ENCODE measurements at places on chromosomes 2 and 18. TPM values are rescaled to one million over a fixed set of nuclear protein-coding genes. Genes with fewer than 3 reads are reported as not detected.

AMER3 gene
- total RNA-seq, result 0.18 TPM

TXNDC9 gene
- 41.3 TPM for total RNA-seq

PAX8 gene
- 2.1 TPM for total RNA-seq

PDCL3 gene
- total RNA-seq, result 15.0 TPM

CROCC2 gene
- total RNA-seq, result not detected

VWC2L gene
- not detected for total RNA-seq

DNA sequence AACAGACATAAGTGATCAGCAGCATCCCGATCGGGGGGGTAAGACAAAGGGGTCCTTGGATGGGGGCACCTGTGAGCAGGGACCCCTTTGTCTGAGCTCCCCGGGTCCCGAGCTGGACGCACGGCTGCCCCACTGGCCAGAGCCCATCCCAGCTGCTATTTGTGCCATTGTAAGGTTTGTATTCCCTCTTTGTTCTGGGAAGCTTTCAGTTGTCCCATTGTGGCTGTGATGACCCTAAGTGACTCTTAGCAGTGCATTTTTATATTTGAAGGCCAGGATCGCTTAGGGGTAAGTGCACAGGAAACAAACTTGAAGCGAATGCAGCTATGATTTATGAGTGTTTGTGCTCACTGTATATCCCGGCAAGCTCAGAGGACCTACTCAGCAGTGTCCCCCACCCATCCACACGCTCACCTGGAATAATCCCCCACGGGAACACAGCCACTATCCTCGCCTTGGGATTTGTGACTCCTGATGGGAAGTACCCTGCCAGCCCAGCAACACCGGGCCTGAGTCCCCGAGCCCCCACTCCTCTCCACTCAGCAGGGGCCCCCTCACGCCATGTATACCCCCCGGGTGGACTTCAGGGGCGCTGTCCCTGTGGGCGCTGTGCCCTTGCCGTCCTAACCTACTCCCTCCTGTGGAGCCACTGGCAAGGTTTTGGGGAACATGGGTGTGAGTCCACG is 80.1 kb downstream of the MBP start:
- H3K27ac ChIP-seq, result no peak overlapping the region
- H3K4me1 ChIP-seq, result peaks cover 38% of the 10 kb centered on the region
- peaks cover 7% of the 10 kb centered on the region for H3K36me3 ChIP-seq
- no peak for DNase-seq

DNA sequence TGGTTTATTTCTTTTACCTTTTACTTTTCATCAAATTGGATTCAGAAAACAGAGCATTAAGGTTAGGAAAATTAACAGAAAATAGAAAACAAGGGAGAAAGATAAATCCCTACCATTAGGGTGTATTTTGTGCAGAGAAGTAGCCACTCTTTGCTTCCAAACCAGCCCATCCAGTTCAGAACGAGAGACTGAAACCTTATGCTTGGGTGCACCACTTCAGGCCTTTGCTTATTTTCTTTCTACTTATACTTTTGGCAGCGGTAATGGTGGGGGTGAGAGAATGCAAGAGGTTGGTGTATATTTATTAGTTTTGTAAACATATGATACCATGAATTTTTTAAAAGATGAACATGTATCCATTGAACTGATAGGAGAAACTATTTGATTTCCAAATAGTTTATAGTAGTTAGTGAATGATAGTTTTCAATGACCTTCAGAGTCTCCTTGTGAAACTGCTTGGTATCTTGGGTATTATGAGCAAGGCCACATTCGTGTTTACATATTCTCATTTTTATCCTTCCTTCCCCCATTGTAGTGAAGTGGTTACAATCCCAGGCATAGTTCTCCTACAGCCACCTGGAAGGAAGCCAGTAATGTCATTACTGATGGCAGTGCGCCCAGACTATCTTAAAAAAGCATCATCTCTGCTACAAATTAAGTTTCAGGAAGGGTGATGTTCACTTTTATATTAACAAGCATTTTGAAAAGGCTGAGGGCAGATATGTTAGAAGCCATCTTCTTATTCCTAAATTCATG is 60.8 kb downstream of the MFSD6 start:
- peaks cover 4% of the 10 kb centered on the region for H3K36me3 ChIP-seq
- H3K4me3 ChIP-seq, result no peak overlapping the region
- DNase-seq, result no peak
- H3K27me3 ChIP-seq, result peaks cover 1% of the 10 kb centered on the region
- peaks cover 18% of the 10 kb centered on the region for H3K4me1 ChIP-seq
- H3K27ac ChIP-seq, result peak overlapping the region; percentile 95

- peak overlapping the region; percentile 93 for H3K4me3 ChIP-seq
- no peaks in the 10 kb centered on the region for H3K36me3 ChIP-seq
- no peak for DNase-seq
- H3K4me1 ChIP-seq, result peaks cover 38% of the 10 kb centered on the region
These were observed 2.3 kb downstream of the ARL4C start for GRCh38 chr2:234494361-234495250.

DNA sequence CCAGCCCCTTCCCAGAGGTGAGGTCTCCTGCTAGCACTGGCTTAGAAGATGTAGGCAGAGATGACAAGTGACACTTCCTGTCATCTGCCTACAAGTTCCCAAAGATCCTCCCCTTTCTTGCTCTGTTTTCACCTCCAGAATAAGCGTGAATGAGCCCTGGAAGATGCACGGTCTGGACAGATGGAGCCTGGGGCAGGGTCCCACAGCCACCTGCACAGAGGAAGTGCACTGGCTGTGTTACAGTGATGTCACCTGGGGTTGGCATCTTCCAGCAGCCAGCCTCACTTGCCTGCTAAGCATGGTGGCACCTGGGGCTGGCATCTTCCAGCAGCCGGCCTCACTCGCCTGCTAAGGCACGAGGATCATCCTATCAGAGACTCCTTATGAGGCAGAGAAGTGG is 32.3 kb downstream of the TMEM18 start:
- peak; percentile 1 for DNase-seq
- no peaks in the 10 kb centered on the region for H3K4me1 ChIP-seq
- no peaks in the 10 kb centered on the region for H3K36me3 ChIP-seq
- peaks cover 5% of the 10 kb centered on the region for H3K27me3 ChIP-seq
- no peak overlapping the region for H3K4me3 ChIP-seq
- H3K27ac ChIP-seq, result no peak overlapping the region

DNA sequence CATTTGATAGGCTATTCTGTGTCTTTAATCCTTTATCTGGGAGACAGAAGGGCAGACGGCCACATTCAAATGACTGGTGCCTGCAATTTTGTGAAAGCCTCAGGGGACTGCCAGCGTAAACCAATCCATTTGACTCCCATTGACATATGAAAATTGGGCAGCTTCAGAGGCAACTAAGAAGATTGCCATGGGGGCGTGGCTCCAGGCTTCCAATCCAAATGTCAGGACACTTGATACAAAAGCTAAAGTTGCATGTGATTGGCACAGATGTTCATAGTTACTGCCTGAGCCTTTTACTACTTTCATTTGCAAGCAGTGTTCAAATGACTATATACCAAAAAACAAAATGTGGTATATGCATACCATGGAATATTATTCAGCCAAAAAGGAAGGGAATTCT is 42.0 kb downstream of the SPC25 start:
- no peaks in the 10 kb centered on the region for H3K27me3 ChIP-seq
- no peak for DNase-seq
- H3K4me1 ChIP-seq, result peaks cover 15% of the 10 kb centered on the region
- no peak overlapping the region for H3K27ac ChIP-seq
- no peak overlapping the region for H3K4me3 ChIP-seq
- H3K36me3 ChIP-seq, result no peaks in the 10 kb centered on the region
